ENCODE measurements at places on chromosomes 2 and 18. TPM values are rescaled to one million over a fixed set of nuclear protein-coding genes. Genes with fewer than 3 reads are reported as not detected.

DNA sequence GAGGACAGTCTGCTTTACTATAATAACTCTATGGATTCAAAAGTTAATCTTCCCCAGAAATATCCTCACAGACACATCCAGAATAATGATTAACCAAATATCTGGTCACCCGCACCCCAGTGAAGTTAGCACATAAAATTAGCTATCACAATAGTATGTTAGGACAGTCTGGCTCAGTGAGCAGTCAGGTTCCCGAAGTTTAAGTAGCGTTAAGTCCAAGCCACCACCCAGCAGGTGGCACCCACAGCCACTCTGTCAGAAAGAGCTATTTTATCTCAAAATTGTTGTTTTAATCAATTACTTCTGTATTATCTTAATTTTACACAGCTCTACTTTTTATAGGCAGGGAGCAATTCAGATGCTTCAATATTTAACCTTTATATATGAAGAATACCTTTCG lies 537.5 kb downstream of the MBD2 start:
- DNase-seq: no peak

Gene EPB41L3
- polyA plus RNA-seq: 57.8 TPM

DNA sequence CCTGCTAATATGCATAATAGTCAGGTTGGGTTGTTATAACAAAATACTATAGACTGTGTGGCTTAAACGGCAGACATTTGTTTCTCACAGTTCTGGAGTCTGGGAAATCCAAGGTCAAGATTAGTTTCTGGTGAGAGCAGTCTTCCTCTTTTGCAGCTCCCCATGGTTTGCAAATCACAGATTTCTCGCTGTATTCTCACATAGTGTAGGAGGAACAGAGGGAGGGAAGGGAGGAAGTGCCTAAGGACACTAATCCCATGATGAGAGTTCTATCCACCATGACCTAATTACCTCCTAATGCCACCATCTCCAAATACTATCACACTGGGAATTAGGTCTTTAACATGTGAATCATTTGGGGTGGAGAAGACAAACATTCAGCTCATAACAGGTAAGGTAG lies 20.1 kb upstream of the PTH2R start:
- no peak for DNase-seq

DNA sequence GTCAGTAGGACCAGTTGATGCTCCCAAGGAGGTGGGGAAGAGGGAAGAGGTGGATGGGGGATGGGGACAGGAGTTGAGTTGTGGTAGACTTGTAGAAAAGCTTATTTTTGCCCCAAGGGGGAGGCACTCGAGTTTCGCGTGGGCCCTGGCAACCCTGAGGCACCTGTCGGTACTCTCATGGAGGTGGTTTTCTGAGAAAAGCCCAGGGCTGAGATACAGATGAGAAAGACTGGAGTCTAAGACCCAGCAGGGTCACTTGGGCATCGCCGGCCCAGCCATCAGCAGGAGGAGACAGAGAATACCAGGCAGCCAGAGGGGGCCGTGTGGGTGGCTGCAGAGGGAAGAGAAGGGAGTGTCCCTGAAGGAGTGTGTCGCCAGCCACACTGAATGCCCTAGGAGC lies 57.7 kb upstream of the HPCAL1 start:
- DNase-seq: no peak

Gene CDCA7
- 34.6 TPM for polyA plus RNA-seq

- no peak for DNase-seq
Measured at GRCh38 chr2:37920570-37920969, 4.5 kb upstream of the RMDN2 start.

DNA sequence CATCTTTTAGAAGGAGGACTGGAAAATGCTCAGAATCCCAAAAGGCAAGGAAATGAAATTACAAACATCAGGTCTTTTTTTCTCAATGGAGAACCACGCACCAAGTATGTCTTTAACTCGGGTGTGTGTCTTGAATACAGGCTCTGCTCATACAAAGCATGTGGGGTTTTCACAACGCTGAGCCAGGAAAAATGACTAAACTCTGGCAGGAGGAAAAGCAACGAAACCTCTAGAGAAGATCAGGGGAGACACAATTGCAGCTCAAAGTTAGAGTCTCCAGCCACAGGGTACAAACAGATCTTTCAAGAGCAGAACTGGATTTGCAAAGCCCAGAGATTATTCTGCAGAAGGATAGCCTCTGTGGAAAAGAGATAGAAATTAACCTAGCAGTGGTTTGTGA lies 42.8 kb upstream of the TPO start:
- DNase-seq: no peak

Gene DPP4
- polyA plus RNA-seq: 123 TPM

- no peak for DNase-seq
Measured at GRCh38 chr2:61633250-61633649, 95.1 kb upstream of the XPO1 start.
